Lung (tissue), 17 donors: ENCODE measurements at places on chromosomes 7 and 10.

GRCh38 chr10:131420867-131421266 is 109.3 kb upstream of the TCERG1L start:
- DNase-seq, result no peak

DNA sequence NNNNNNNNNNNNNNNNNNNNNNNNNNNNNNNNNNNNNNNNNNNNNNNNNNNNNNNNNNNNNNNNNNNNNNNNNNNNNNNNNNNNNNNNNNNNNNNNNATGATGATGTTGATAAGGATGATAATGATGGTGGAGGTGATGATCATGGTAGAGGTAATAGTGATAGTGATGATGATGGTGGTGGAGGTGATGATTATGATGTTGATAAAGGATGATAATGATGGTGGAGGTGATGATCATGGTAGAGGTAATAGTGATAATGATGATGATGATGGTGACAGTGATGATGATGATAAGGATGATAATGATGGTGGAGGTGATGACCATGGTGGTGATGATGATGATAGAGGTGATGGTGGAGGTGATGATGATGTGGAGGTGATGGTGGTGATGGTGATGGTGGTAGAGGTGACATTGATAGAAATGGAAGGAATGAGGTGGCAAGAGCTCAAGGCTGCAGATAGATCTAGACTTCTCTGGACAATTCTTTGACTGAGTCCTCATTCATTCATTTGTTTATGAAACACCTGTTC is 47.8 kb downstream of the FAM20C start:
- peak; percentile 74 for DNase-seq

- peak; percentile 15 for DNase-seq
Observed at GRCh38 chr7:38629651-38630510, 1.3 kb downstream of the AMPH start.

DNA sequence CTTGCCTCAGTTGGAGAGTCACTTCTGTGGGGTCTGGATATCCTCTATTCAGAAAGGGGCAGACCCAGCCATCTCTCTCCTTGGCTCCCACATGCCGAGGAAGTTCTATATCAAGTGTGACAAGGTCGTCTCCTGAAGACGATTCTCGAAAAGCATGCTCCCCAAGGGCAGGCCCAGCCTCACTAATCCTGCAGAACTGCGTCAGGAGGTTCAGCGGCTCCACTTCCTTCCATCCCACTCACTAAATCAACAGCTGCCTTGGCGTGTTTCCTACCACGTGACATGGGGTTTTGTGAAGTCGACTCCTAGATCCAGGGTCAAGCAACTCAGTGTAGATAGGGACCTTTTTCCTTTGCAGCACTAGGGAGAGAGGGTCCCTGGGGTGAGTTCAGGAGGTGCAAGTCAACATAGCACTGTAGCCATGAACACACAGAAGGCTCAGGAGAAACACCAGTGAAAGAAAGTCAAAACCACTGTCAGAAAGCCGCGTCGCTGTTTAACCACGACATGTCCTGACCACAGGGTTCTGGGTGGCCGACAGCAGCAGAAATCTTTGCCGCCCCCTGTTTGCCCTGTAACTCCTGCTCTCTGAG is 156.4 kb downstream of the PRPF18 start:
- peak; percentile 40 for DNase-seq

- no peak for DNase-seq
Observed at GRCh38 chr10:29021591-29021990, 267.3 kb upstream of the LYZL1 start.

DNA sequence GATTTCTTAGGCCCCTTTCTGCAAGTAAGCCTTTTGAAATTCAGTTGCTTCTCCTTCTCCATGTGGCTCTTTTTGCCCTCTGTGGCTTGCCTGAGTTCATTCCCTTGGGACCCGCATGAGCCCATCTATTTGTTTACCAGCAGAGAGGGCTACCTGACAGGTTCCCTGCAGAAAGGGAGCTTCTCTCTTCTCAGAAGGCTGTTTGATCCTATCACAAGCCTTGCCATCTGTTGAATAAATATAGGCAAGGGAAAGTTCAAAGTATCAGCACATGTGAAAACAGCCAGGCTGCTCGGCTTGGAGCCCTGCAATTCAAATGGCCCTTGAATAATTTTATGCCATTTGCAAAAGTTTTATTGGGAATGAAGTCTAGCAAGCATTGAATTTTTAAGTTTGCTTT is 720.2 kb upstream of the FZD8 start:
- DNase-seq, result no peak

DNA sequence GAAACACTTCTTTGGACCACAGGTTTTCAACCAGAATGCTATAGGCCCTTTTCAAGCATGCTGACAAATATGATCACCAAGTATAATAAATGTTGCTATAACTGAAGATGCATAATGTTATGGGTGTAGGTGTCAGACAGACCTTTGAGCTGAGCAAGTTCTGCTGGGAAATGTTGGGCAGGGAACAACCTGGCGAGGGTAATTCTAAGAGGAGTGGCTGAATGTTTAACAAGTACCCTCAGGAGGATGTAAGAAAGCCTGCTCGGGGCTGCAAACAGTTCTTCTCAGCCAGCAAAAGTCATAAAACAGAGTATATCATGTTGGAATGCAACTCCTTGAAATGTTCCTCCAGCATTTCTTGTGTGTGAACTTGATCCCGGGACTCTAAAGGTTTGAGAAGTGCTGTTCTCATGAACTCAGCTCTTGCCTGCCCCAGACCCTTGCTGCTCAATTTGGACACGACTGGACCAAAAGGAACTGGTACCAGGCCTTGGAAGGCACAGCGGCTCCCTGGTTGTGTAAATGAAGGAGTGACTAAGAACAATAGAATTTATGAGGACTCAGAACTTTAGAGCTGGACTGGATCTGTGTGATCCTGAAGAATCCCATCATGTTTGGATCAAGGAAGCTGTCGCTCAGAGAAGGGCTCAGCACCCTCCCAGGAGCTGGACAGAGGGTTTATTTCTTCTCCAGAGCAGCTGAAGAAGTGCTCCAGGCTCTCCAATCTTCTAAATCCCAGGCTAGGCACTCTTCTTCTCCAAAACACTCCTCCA is 143.2 kb upstream of the ANK3 start:
- DNase-seq, result no peak

GRCh38 chr10:93076871-93077270 is 3.2 kb downstream of the CYP26A1 start:
- no peak for DNase-seq

GRCh38 chr7:29350351-29350750 is 155.8 kb downstream of the CHN2 start:
- no peak for DNase-seq

GRCh38 chr10:69976795-69977546 is 75.7 kb upstream of the MACROH2A2 start:
- DNase-seq, result no peak

- DNase-seq, result no peak
Observed at GRCh38 chr10:97378933-97379921, 21.9 kb downstream of the RRP12 start.

- no peak for DNase-seq
Observed at GRCh38 chr7:39880556-39880955, 69.5 kb upstream of the CDK13 start.

GRCh38 chr7:141231018-141231792 is 157.3 kb downstream of the TMEM178B start:
- peak; percentile 40 for DNase-seq

DNA sequence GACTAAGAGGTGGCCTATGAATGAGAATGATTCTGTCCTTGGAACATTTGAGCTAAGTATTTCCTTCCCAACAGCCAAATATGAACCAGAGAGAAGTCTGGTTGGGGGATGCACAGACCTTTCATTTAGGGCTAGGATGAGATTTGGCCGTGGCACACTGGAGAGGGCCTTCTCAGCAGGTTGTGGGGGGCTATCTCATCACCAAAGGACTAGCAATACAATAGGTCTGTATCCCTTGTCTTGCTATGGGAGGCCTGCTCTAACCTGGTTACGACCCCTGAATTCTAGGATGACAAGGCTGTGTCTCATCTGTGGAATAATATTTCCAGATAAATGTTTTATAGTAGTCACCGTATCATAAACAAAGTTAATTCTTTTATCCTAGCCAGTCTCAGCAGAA is 133.0 kb downstream of the CHRM2 start:
- no peak for DNase-seq

DNA sequence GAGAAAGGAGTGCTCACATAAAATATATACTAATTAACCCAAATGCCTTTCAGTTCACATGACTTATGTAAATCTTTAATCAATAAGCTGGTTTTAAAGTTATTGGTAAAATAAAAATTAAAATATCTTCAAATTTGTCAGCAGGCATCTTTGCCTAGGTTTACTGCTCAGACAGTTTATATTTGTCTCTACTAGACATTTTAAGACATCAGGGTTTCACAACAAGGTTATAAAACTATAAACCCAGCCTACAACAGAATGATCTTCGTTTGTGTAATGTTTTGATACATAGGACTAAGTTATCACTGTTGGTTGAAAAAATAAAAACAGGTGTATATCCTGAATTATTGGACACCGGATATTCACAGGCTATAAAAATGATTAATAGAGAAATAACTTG is 67.4 kb downstream of the TYW1B start:
- DNase-seq, result no peak

- DNase-seq, result peak; percentile 87
Observed at GRCh38 chr10:128069351-128070051, 56.7 kb downstream of the MKI67 start.

DNA sequence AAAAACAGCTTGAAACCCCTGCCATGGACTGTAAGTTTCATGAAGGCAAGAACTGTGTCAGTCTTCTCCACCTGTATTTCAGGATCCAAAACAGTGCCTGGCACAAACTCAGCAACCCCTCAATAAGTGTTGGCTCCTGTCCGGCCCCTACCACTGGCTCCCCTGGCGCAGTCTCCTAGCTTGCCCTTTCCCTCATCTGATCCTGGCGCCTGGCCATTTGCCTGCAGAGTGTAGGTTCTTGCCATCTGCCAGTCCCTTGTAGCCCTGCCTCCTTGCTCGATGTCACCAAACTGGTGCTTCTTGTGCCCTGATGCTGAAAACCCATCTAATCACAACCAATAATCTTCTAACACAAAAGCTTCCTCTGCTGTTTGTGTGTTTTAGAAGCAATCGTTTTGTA is 60.4 kb downstream of the LGI1 start:
- DNase-seq, result no peak

DNA sequence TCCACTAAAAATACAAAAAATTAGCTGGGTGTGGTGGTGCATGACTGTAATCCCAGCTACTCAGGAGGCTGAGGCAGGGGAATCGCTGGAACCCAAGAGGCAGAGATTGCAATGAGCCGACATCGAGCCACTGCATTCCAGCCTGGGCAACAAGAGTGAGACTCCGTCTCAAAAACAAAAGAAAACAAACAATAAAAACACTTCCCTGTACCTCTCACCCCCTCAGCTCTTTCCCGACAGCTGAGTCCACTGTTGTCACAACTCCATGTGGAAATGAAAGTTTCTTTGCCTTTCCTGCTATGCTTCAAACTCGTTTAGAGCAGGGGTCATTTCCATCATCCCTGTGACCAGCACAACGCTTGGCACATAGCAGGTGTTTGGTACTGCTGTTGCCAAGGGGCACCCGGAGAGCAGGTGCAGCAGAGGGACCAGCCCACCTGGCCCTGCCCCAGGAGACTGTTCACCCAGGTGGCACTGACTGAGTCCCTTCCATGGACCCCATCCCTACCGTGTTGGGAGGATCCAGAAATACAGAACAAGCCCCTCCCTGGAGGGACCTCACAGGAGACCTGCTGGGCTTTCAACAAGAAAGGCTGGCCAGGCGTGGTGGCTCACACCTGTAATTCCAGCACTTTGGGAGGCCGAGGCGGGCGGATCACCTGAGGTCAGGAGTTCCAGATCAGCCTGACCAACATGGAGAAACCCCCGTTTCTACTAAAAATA is 4.9 kb downstream of the TMEM130 start:
- DNase-seq, result no peak

DNA sequence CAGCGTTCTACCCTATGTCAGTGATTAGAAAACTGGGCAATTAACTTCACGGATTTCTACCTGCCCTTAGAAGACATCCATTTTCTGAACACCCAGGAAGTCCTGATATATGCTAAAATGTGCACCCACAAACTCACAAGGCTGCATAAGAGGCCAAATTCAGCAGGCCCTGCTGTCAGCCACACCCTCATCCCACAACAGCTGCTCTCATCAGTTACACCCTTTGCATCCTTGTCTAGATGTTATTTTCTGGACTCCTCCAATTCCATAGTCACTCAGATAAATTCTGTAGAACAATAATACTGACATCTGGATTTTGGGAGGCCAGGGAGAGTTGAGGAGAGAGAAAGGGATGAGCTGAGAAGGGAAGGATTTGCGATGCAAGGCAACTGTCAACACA is 208.9 kb downstream of the TAX1BP1 start:
- DNase-seq, result no peak

DNA sequence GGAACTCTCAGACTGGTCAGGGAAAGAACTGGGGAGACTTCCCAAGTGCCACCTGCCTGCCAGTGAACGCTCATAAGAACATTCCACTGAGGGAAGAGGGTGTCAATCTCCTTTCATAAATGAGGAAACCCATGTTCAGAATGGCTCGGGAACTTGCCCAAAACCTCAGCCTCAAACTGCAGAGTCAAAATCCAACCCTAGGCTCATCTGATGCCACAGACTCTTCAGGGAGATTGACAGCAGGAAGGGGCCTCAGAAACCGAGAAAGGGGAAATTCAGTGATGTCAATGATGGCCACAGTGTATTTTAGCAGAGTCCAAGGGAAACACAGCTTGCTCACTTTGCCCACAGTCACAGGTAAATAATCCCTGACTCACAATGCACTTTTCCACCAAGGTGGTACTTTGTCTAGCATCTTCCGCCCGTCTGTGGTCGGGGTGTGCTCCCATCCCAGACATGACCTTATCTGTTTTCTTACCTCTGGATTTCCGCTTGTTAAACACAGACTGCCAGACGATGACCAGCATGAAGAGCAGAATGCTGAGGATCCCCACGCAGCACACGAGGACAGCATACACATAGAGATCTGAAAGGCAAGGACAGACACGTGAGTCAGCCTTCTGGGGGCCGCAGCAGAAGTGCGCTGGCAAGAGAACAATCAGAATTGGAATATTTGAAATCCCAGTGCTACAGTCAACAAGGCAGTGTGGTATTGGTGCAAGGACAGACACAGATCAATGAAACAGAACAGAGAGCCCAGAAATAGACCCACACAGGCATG is 38.4 kb downstream of the VSTM4 start:
- DNase-seq, result no peak

- peak; percentile 60 for DNase-seq
Observed at GRCh38 chr10:27319752-27320431, 79.3 kb upstream of the ACBD5 start.

- DNase-seq, result no peak
Observed at GRCh38 chr7:106326594-106327537, 42.1 kb upstream of the NAMPT start.

- DNase-seq, result peak; percentile 43
Observed at GRCh38 chr10:13709931-13710650, 123.3 kb downstream of the PRPF18 start.

GRCh38 chr7:108030516-108030915 is 27.6 kb upstream of the LAMB1 start:
- DNase-seq, result no peak
